ENCODE measurements at places on chromosomes 16 and 17. TPM values are rescaled to one million over a fixed set of nuclear protein-coding genes. Genes with fewer than 3 reads are reported as not detected.

CDH1 gene
- 7.7 TPM for total RNA-seq

SPN gene
- total RNA-seq, result 0.72 TPM

PRR11 gene
- total RNA-seq, result 2.5 TPM

DNA sequence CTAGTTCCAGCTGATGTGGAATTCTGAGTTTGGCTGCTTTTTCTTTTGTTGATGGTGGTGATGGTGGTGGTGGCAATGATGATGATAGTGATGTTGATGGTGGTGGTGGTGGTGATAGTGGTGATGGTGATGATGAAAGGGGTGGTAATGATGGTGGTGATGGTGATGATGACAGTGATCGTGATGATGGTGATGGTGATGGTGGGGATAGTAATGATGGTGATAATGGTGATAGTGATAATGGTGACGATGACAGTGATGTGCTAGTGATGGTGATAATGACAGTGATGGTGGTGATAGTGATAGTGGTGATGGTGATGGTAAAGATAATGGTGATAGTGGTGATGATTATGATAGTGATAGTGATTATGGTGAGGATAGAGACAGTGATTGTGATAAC, 61.5 kb downstream of the BMERB1 start:
- H3K4me1 ChIP-seq, result peaks cover 1% of the 10 kb centered on the region
- DNase-seq, result no peak
- H3K27me3 ChIP-seq, result no peaks in the 10 kb centered on the region
- H3K27ac ChIP-seq, result no peak overlapping the region
- no peak overlapping the region for H3K4me3 ChIP-seq
- H3K36me3 ChIP-seq, result no peaks in the 10 kb centered on the region

DNA sequence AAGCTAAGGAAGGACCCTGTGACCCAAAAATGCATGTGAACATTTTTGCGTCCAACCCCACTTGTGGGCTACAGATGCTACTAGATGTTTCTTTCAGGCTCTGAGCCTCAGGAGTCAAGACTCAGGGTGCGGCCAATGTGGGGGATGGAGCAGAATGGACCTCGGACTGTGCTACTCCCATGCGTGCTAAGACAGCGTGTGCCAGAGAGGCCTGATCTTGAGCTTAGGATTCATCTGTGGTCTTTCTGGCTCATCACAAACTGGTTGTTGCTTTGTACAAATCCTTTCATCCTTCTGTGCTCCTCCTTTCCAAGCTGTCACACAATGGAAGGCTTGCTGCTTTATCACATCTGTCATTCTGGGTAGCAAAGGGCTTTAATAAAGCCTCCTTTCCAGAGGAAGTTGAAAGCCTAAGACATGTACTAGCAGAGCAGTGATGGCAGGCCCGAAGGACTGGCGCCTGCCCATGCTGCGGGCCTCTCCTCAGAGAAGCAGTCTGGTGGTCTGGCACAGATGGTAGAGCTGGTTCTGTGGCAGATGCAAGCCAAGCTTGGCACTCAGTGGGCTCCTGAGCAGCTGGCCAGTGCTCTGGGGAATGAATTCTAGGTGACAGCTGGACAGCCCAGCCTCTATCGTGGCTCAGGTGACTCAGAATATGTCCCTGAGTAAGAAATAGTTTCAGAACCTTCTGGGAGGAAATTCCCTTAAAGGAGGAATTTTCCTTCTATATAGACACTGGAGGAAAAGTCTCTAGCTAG, 27.8 kb downstream of the COG4 start:
- DNase-seq, result no peak
- no peaks in the 10 kb centered on the region for H3K36me3 ChIP-seq
- H3K4me3 ChIP-seq, result no peak overlapping the region
- no peaks in the 10 kb centered on the region for H3K27me3 ChIP-seq
- no peak overlapping the region for H3K27ac ChIP-seq

DNA sequence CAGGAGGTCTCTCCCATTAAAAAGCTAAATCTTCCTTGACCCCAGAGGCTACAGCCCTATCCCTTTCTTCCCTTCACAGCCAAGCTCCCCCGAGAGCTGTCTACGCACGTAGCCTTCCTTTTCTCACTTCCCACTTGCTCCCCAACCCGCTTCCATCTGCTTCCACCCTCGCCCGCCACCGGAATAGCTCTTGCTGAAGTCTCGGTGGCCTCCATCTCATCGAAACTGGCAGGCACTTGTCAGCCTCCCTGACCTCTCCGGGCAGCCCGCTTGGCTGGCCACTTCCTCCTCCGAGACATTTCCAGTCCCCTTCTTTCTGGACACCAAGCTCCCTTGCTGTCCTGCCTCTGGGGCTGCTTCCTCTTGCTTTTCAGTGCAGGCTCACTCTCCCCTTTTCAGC, 10.7 kb upstream of the EPOP start:
- no peaks in the 10 kb centered on the region for H3K4me1 ChIP-seq
- H3K27ac ChIP-seq, result no peak overlapping the region
- DNase-seq, result no peak

DNA sequence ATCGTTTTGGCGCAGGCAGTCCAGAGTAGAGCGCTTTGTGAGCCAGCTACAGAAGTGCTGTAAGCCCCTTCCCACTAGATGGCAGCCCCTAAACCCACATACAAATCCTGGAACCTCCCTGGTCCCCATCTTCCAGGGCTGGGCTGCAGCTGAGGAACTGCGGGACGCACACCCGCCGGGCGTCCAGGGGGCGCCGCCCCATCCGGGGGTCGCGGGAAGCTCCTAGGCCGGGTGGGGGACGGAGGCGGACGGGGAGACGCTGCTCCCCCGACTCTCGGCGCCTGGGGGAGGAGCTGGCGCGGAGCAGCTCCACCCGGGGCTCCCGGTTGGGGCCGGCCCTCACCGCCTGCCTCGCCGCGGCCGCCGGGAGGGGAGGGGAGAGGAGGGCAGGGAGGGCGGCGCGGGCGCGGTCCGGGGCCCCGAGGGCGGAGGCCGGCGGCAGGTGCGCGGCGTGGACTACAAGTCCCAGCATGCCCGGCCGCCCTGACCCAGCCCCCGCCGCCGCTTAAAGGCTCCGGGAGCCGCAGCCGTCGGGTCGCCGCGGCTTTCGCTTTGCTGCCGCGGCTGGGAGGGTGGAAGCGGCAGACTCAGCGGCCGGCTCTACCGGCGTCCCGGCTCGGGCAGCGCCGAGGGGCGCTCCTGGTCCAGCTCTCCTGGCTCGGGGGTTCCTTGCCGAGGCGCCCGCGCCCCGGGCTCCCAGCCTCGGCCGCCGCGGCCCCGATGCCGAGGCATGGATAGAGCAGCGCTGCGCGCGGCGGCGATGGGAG, at the start of gene KSR1:
Gene KSR1, plus strand, starts transcription at position 535 of the 767 bp plus-strand sequence. Its CDS starts 196 bp downstream, at position 731.
- H3K27ac ChIP-seq, result peak within 1 kb of the TSS; percentile 98
- DNase-seq, result peak; percentile 83
- peak within 1 kb of the TSS; percentile 85 for H3K4me3 ChIP-seq

- H3K4me3 ChIP-seq, result no peak overlapping the region
- no peaks in the 10 kb centered on the region for H3K27me3 ChIP-seq
- H3K36me3 ChIP-seq, result no peaks in the 10 kb centered on the region
- DNase-seq, result no peak
- no peaks in the 10 kb centered on the region for H3K4me1 ChIP-seq
Measured at GRCh38 chr17:42878123-42878880, 22.3 kb upstream of the G6PC1 start.

GRCh38 chr16:72427051-72427782, 255.3 kb upstream of the PMFBP1 start:
- H3K4me3 ChIP-seq, result no peak overlapping the region
- DNase-seq, result no peak
- H3K27me3 ChIP-seq, result no peaks in the 10 kb centered on the region
- H3K36me3 ChIP-seq, result no peaks in the 10 kb centered on the region

DNA sequence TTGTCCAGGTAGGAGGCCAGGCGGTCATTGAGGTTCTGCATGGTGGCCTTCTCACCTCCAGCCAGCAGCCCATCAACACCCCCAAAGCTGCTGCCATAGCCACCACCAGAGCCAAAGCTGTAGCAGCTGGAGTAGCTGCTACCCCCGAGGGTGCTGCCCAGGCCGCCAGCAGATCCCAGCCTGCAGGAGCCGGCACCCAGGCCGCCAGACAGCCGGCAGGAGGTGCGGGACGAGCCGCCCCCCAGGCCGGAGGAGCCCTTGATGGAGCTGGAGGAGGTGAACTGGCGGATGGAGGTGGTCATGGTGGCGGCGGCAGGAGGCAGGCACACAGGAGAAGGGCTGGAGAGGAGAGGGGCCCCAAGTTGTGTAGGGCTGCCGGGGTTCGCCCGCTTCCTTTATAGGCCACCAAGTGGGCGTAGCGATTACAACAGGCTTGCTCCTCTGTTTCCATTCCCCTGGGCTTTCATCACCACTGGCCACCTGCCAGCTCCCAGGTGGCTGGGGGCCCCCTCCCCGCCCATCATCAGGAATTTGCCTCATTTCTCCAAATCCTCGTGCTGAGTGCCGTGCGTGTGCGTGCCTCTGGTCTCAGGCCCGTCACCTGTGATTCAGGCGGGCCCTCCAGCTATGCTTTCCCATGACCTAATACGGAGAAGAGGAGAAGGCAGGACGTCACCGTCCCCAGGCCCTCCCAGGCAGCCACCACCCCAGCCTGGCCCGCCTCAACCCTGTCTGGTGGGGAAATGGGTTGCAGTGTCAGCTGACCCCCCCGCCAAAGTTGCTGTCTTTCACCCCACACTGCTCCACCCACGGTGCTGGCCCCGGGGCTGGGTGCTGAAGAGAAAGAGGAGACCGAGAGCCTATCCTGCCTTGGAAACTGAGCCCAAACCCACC, at the start of gene KRT17:
Gene KRT17, minus strand, starts transcription at position 368 of the 894 bp plus-strand sequence. Its CDS starts 66 bp downstream, at position 302.
- no peak within 1 kb of the TSS for H3K27ac ChIP-seq
- H3K27me3 ChIP-seq, result no peaks in the 10 kb centered on the region
- peak; percentile 34 for DNase-seq
- H3K36me3 ChIP-seq, result no peaks in the 10 kb centered on the region
- no peak within 1 kb of the TSS for H3K4me3 ChIP-seq

DNA sequence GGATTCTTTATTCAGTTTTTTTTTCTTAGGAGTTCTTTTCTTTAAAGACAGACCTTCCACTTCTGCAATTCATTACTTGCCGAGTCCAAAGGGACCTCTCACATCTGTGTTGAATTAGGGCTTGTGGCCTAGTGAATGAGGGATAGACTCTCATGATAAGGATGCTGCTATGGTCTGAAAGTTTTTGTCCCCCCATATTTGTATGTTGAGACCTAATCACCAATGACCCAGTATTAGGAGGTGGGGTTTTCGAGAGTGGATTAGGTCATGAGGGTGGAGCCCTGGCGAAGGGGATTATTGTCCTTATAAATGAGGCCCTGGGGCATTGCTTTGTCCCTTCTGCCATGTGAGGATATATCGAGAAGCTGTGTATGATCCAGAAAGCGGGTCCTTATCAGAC, 9.5 kb downstream of the KRT12 start:
- DNase-seq, result no peak
- H3K36me3 ChIP-seq, result no peaks in the 10 kb centered on the region
- no peak overlapping the region for H3K4me3 ChIP-seq
- H3K27ac ChIP-seq, result no peak overlapping the region
- peaks cover 2% of the 10 kb centered on the region for H3K4me1 ChIP-seq

KRT39 gene
- total RNA-seq, result not detected

DNA sequence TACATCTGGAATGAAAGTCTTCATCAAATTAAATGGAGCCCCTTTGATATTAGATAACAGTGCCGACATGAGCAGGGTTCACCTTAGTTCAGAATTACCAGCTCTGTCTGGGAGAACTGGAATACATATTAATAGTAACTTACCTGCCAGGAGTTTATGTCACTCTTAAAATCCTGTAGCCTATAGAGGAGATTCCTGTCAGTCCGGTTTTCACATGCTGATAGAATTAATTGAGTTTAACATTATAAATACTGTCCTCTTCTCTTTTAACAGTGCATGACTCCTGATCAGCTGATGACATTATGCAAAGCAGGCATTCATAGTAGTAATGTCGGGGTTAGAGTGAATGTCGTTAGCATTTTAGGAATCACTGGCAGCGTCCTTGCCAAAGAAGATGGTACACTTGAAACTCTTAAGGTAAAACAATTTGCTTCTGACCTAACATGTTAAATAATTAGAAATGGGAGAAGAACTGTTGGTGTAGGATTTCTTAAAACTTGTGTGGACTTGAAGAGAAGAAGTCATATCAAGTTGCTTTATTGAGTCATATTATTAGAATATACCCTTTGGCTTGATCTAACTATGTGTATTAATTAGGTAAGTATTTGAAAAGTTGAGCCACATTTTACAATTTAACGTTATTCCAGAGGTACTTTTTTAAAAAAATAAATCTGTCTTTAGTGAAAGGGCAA, 34.3 kb downstream of the HEATR3 start:
- no peak overlapping the region for H3K27ac ChIP-seq
- H3K4me1 ChIP-seq, result no peaks in the 10 kb centered on the region
- H3K27me3 ChIP-seq, result no peaks in the 10 kb centered on the region

MEOX1 gene
- 0.24 TPM for total RNA-seq

GRCh38 chr16:68851601-68852000, 8.3 kb downstream of the TANGO6 start:
- no peaks in the 10 kb centered on the region for H3K36me3 ChIP-seq
- no peak for DNase-seq
- peaks cover 1% of the 10 kb centered on the region for H3K4me1 ChIP-seq
- no peak overlapping the region for H3K4me3 ChIP-seq

GRCh38 chr17:27603421-27603770, 27.6 kb upstream of the LGALS9 start:
- no peaks in the 10 kb centered on the region for H3K36me3 ChIP-seq
- no peak for DNase-seq
- no peak overlapping the region for H3K4me3 ChIP-seq
- peaks cover 4% of the 10 kb centered on the region for H3K4me1 ChIP-seq

DNA sequence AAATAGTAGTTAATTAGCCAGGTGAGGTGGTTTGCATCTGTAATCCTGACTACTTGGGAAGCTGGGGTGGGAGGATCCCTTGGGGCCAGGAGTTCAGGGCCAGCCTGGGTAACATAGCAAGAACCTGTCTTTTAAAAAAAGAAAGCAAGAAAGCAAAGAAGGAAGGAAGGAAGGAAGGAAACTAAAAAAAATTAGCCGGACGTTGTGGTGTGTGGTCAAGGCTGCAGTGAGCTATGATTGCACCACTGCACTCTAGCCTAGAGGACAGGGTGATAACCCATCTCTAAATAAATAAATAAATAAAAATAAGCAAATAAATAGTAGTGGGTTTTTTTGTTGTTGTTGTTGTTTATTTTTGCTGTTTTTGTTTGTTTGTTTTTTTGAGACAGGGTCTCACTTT, 39.3 kb upstream of the MAP2K6 start:
- H3K27me3 ChIP-seq, result no peaks in the 10 kb centered on the region
- H3K4me3 ChIP-seq, result no peak overlapping the region
- no peaks in the 10 kb centered on the region for H3K4me1 ChIP-seq
- DNase-seq, result no peak
- no peak overlapping the region for H3K27ac ChIP-seq

- no peak for DNase-seq
- no peaks in the 10 kb centered on the region for H3K36me3 ChIP-seq
- peak overlapping the region; percentile 41 for H3K27ac ChIP-seq
Measured at GRCh38 chr17:76558198-76559095, 18.6 kb downstream of the PRCD start.

CACNG4 gene
- total RNA-seq, result 0.15 TPM

- H3K4me1 ChIP-seq, result no peaks in the 10 kb centered on the region
- no peak for DNase-seq
- H3K27ac ChIP-seq, result no peak overlapping the region
- H3K36me3 ChIP-seq, result peaks cover 7% of the 10 kb centered on the region
- H3K4me3 ChIP-seq, result no peak overlapping the region
Measured at GRCh38 chr16:3317315-3317999, 12.2 kb downstream of the ZNF75A start.
